ENCODE measurements at places on chromosomes 3 and 15.

GRCh38 chr3:114418724-114419543 is 125.1 kb downstream of the TIGIT start:
- peak; percentile 80 for DNase-seq

- no peak for DNase-seq
Measured at GRCh38 chr15:85702321-85703101, 92.2 kb downstream of the KLHL25 start.

- no peak for DNase-seq
Measured at GRCh38 chr3:101509811-101510210, 3.2 kb downstream of the SENP7 start.

- DNase-seq = no peak
Measured at GRCh38 chr3:46557814-46558183, 8.3 kb downstream of the LRRC2 start.

- DNase-seq = no peak
Measured at GRCh38 chr3:38154625-38155255, 10.6 kb upstream of the OXSR1 start.

DNA sequence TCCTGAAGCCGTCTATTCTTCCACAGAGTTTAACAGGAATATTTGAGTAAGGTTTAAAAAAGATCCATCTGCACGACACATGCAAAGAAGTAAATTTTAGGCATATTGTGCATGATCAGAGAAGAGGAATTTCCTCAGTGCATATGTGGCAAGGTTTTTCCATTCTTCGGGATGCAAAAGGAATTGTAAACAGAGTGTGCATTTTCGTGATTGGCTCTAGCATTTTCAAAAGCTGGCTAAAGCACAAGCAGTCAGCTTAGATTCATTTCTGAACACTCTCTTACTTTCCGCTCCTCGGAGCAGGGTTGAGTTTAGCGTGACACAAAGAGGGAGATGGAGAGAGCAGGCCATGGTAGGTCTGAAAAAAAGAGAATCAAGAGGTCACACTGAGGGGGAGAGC is 128.2 kb downstream of the ADAMTS9 start:
- no peak for DNase-seq

DNA sequence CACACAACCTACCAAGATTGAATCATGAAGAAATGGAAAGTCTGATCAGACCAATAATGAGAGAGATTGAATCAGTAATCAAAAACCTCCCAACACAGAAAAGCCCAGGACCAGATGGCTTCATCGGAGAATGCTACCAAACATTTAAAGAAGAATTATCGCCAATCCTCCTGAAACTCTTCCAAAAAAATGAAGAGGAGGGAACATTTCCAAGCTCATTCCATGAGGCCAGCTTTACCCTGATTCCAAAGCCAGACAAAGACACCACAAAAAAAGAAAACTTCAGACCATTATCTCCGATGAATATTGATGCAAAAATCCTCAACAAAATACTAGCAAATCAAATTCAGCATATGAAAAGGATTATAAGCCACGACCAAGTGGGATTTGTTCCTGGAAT is 94.1 kb downstream of the SENP2 start:
- DNase-seq = no peak

DNA sequence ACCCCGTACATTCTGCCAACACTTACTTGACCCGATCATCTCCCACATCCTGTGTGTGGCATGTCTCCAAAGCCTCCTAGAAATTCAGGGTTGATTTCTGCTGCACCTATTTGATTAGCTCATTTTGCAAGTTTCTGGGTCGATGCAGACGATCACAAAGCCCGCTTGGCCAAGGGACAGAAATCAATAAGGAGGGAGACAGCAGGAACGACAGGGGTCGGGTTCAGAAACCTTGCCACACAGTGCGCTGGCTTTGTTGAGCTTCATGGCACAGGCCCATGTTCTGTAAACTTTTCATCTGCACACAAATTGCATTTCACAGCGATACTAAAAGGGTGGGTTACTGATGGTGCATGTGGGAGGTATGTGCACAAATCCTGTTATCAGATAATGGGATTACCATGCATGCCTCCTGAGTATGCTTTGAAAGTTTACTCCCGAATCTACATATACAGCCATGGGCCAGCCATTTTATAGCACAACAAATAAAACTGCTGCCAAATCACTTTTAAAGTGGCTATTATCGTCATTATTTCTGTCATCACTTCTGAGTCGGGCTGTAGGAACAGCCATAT is 95.9 kb upstream of the ATP11B start:
- no peak for DNase-seq

- DNase-seq = no peak
Measured at GRCh38 chr3:83226751-83227150, 1465.3 kb upstream of the GBE1 start.

DNA sequence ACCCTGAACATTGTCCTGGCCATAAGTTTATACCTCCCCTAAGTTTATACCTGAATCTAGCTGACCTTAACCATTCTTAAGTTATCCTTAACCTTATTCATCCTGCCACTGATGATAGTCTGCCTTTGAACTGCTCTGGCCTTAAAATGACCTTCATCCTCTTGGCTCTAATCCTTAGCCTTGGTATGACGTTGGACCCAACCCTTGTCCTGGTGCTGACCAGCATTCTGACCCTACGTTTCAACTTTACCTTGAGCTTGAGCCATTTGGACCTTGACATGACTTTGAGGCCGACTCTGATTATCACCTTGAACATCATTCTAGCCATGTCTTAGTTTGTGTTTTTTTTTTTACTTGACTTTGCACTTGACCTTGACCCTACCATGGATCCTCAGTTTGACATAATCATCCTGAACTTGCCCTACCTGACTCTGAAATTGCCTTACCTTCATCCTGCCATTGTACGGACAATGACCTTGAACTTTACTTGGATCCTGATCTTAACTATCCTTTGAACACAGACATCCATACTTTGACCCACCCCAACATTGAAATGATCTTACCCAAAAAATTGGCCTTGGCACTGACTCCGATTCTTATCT is 61.1 kb upstream of the ACAD9 start:
- no peak for DNase-seq

- DNase-seq = no peak
Measured at GRCh38 chr3:33898901-33899300, 100.5 kb downstream of the PDCD6IP start.

DNA sequence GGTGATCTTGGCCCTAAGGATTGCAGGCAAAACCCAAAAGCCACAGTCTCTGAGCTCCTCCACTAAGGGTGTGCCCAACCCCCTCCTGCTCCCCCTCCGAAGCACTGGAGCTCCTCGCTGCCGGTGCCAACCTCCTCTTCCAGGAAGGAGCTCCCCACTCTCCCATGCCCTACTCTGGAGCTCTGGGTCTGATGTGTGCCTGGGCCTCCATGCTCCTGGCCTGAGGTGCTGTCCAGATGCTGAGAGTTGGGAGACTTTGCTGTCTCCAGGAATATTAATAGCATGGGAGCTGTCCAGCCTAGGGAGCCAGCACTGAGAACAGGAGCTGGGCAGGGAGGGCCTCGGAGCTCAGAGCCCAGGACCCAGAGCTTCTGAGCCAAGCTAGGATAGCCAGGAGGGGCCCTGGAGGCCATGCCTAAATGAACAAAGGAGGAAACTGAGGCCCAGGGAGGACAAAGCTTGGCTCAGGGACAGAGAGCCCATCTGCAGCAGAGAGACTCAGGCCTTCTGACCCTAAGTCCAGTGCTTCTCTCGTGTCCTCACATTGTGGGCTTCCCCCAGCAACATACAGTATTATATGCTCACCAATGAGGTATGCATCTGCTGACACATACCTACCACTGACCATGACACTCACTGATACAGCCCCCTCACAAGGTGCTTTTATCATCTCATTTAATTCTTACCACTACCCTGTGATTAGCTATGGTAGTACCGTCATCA is 36.9 kb upstream of the HERC1 start:
- DNase-seq = peak; percentile 16

DNA sequence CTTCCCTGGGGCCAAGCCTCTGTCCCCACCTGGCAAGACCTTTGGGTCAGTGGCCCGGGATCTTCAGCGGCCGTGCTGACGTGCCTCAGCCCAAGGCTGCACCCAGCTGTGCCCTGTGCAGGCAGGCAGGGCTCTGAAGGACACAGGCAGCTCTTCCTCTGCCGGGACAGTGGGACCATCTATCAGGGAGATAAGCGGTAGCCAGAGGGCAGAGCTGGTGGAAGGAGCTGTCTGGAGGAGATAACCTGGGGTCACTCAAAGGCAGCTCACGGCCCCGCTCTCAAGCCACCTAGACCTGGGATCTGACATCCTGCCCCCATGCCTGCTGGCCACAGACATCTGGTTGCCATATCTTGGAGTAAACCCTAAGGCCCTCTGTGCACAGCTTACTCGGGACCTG is 27.3 kb downstream of the DUSP7 start:
- DNase-seq = no peak

DNA sequence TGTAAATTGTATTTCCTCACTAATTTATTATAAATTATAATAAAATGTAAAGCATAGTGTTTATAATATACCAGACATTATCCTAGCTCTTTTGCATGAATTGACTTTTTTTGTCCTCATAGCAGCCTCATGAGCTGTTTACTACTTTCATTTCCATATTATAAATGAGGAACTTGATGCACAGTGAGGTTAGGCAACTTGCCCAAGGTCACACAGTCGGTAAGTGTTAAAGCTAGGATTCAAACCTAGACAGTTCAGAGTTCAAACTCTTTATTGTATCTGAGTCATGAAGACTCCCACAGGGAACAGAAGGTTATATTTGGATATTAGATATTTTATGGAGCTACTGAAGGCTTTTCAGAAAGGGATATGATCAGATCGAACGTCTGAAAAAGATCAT is 322.2 kb upstream of the SATB1 start:
- DNase-seq = no peak

- DNase-seq = no peak
Measured at GRCh38 chr3:128340198-128340903, 126.3 kb downstream of the DNAJB8 start.

- DNase-seq = no peak
Measured at GRCh38 chr3:169310184-169310939, 353.1 kb downstream of the MECOM start.

DNA sequence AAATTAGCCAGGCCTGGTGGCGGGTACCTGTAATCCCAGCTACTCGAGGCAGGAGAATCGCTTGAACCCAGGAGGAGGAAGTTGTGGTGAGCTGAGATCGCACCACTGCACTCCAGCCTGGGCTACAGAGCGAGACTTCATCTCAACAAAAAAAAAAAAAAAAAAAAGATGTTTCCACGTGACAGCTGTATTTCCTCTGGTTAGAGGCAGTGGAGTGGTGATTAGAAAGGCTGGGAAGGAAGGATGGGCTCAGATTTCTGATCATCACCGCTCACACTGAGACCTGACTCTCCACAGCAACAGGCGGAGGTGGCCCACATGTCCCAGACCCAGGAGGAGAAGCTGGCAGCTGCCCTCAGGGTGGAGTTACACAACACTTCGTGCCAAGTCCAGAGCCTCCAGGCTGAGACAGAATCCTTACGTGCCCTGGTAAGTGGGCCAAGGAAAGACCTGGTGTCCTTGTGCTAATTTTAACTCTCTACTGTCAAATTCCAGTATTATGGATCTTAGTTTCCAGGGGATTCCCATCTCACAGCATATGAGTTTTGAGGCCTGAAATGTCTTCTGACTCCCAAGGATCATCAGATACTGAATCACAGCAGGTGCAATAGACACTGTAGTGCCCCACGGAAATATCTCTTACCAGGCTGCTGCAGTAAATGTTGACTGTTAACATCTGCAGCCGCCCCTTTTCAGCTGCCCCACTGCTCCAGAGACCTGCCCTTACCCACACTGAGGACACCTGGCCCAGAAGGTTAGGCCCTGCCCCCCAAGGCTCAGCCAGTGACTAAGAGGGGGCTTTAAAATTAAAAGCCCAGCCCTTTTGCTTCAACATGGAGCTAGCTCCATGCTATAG is 66.9 kb downstream of the BFSP2 start:
- DNase-seq = no peak

DNA sequence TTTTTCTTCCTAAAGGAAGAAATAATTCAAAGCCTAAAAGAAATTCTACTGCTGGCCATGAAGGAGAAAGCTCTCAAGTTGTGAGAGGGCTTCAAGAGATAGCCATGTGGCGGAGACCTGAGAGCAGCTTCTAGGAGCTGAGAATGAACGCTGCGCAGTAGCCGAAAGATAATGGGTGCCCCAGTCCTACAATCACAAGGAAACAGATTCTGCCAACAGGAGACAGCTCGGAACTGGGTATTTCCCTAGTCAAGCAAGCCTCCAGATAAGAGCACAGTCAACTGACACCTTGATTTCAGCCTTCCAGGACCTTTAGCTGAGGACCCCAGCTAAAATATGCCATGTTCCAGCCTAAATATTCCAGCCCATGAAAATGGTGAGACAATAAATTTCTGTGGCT is 824.1 kb downstream of the FHIT start:
- no peak for DNase-seq

GRCh38 chr3:129025691-129026435 is 24.8 kb downstream of the EFCC1 start:
- no peak for DNase-seq

DNA sequence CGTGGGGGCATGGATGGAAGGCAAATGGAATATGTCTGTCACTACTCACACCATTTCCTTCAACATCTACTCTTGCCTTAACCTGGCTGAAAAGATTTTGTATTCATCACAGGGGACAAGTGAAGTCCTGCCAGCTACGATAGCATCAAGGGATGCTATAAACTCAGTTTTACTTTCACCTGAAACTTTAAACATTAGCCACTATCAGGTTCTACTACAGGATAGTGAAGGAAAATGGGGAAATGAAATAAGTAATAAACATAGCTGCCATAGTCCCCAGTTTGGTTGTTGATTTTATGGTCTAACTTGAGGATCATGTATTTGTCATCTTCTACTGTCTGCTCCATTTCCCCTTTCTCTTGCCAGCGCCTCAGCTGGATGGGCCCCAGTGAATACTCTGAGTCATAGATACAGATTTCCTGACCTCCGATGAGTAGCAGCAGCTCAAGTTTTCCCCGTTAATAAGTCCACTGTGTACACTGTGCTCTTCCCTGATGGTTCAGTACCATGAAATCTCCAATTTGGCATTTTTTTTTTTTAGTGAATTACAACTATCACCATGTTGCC is 338.2 kb upstream of the SLCO3A1 start:
- DNase-seq = peak; percentile 21

DNA sequence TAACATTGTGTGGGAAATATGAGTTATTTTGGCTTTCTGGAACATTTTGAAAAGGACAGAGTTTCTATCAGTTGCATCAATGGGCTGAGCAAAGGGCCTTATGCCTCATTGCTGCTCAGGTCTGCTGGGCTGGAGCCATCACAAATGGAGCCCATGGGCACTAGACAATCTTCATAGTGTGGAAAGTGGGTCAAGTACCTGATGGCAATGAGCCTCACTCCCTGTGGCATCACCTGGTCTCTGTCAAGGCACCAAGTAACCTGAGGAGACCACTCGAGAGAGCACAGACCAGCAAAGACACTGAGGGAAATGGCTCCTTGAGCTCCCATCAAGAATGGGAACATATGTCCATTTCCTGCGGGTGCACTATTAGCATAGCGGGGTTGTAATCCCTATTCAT is 96.7 kb upstream of the PPP2R3A start:
- DNase-seq = peak; percentile 1

- DNase-seq = no peak
Measured at GRCh38 chr3:38314112-38314763, 32.1 kb downstream of the SLC22A14 start.

- no peak for DNase-seq
Measured at GRCh38 chr3:127613406-127613805, 15.2 kb downstream of the MCM2 start.
